ENCODE measurements at places on chromosomes 7 and 10.

- DNase-seq: no peak
These were observed 10.8 kb downstream of the GIMAP6 start for GRCh38 chr7:150621376-150621775.

- DNase-seq: no peak
These were observed 17.4 kb downstream of the C7orf57 start for GRCh38 chr7:48052748-48053147.

DNA sequence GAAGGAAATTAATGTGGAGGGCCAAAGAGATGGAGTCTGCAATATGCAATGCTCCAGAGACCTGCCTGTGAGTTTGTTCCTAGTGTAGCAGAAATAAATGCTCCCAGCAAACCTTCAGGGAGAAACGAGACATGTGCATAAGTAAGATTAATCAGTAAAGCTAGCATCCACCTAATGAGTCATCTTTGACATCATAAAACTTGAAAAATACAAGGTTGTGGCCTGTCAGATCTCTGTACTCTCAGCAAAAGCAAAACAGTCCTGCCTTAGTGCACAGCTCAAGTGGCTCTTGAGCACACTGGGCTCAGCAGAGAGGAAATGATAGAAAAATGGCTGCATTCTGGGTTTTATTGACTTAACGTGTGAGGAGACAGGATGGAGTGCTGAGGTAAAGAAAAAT is 32.5 kb upstream of the ERCC6 start:
- DNase-seq: no peak

DNA sequence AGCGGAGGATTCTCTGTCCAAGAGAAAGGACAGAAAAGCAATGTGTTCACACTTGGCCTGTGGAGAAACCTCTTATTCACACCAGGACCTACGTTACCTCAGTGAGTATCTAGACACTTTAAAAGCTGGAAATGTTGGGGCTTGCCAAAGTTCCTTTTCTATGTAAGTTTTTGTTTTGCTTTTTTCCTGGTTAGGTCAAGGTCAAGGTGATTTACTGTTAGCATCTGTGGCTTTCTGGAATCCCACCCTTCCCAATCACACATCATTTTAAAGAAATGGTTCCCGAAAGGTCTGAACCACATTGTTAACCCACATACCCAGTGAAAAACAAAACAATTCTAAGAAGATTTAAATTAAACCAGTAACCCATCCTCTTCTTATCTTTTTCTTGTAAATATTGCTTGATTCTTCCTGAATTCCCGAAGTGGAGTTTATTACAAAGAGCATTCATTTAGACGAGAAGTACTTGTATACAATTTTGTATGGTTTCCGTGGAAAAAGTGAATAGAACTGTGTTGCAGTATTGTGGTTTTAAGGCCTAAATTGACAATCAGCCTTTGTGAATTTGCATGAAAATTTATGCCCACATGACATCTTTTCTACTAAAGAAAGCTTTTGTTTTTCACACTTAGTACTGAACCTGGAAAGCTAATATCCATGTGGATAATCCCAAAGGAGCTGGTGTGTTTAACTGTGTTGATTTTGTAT is 827.0 kb upstream of the IGFBP3 start:
- no peak for DNase-seq

DNA sequence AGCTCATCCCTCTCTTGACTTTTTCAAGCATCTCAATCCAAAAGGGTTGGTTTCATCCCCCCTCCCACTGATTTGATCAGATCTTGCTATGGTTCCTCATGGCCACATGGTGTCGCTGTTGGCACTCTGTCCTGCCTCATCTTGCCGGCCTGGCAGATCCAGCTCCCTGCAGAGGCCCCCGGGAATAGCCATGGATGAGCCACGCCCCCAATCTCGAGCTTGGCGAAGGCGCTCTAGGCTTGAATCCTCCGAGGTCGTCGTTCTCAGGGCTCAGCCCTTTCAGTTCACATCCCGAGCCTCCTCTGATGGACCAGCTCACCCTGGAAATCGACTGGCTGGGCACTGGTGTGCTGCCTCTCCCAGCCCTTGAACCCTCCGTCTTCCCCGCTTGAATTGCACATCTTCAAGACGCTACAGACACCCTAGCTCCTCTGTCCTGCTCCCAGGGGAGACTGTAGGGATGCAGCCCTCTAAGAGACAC is 628.7 kb downstream of the TYW1 start:
- no peak for DNase-seq

GRCh38 chr10:43679509-43679908 is 30.8 kb upstream of the ZNF32 start:
- no peak for DNase-seq

- DNase-seq: no peak
These were observed 65.4 kb downstream of the CFAP46 start for GRCh38 chr10:132876993-132877431.
